ENCODE measurements at places on chromosomes 5 and 9.

- peak; percentile 47 for DNase-seq
These were observed 106.8 kb upstream of the NREP start for GRCh38 chr5:111863801-111864200.

GRCh38 chr9:112175796-112176315, 759 bp upstream of the SUSD1 start:
- DNase-seq, result no peak

DNA sequence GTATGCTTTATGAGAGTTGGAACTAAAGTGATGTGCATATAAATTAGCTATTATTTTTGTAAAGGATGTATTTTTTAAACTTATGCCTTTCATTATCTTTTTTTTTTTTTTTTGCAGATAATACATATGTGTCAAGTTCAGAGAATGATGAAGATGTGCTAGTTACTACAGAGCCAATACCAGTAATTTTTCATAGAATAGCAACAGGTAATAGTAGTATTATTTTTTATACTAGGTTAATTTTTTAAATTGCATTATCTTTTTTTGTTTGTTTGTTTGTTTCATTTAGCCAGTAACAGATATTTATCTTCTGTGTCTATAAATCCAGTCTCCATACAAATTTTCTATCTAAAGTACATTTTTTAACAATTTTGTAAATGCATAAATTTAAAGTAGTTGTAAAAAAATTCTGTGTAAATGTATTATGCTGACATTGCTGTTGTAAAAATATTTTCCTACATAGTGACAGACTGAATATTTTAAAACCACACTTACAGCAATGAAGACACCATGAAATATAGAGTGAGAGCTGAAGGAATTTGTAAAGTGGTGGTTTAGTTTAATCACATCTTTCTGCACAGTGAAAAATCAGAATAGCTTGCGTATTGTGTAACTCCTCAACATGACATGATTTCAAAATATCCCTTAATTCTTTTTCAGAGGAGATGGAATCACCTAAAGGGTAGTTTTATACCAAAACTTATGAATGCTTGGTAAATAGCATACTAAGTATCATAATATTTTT, 93.3 kb downstream of the PARP8 start:
- DNase-seq, result no peak

DNA sequence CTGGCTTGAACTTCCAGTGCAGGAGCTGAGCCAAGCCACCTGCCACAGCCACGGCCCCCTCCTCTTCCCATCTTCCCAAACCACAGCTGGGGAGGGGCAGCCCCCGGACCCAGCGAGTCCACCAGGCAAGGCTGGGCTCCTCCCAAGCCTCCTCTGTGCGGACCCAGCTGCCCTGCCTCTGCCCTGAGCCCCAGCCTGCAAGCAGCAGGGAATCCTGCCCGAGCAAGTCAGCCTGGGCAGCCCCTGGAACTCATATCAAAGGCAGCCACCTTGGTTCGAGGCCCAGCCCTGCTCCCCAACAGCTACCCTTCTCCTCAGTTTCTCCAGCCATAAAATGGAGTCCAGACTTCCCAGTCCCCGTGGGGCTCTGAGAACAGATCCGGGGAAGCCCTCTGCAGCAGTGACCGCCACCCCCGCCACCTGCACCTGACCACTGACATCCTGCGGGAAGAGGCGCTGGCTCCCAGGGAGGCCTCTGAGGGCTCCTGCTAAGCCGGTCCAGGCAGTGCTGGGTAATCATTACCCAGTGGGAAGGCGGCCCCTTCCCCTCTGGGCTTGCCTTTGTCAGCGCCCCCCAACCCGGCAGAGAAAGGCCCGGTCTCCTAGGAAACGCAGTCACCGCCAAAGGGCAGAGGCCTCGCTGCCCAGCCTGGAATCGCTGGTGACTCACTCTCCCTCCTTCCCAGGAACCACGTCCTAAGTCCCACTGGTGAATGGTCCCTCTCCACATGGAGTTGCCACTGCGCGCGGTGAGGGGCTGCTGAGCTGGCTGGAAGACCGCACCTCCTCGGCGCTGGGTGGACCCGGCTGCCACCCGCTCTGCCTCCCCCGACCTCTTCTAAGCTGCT, 1.5 kb downstream of the VAV2 start:
- peak; percentile 78 for DNase-seq

DNA sequence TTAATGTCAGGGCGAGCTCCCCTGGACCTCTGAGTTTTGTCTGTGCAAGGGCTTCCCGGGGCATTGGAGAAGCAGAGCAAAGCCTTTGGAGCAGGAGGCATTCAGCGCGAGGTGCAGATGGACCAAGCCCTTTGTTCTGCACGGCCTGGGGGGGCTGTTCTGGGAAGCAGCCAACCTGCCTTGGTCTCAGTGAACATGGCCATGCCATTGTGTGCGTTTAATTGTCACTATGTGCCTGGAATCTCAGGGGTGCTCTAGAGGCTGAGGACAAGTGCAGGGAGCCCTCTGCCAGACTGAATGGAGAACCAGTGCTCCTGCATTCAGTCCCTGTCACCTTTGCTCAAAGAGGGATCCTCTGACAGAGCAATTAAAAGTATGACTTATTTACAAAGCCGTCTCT, 329.4 kb downstream of the IRX1 start:
- no peak for DNase-seq

GRCh38 chr9:84068872-84069271, 88.3 kb downstream of the RMI1 start:
- no peak for DNase-seq

GRCh38 chr5:63145167-63145566, 566.5 kb downstream of the LRRC70 start:
- DNase-seq, result peak; percentile 14

- no peak for DNase-seq
These were observed 2.7 kb downstream of the S1PR3 start for GRCh38 chr9:88993871-88994460.

- no peak for DNase-seq
These were observed 142.8 kb downstream of the MAST4 start for GRCh38 chr5:66739021-66739420.

GRCh38 chr5:137705106-137705505, 30.8 kb downstream of the KLHL3 start:
- DNase-seq, result no peak

GRCh38 chr9:120014796-120015195, 565.2 kb downstream of the CDK5RAP2 start:
- DNase-seq, result no peak

DNA sequence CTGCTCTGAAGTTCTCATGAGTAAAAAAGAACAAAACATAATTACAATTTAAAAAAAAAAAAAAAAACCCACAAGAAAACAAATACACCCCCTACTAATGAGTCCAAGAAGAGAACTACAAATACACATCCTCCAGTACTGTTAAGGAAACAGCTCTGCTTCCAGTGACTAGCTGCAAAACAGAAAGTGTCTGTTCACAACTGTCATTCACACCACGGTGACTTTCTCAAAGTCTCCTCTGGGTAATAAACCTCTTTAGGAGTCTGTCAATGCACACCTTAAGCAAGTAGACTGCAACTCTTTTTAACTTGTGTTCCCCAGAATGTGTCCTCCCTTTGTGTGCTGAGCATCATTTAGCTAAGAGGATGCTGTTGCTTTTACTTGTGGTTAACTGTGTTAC, 6.2 kb downstream of the REEP5 start:
- DNase-seq, result no peak

GRCh38 chr9:10661994-10662393, 49.2 kb upstream of the PTPRD start:
- DNase-seq, result no peak

- no peak for DNase-seq
These were observed 118.9 kb downstream of the NXNL2 start for GRCh38 chr9:88653911-88654310.

- DNase-seq, result peak; percentile 87
These were observed at the start of gene TXN for GRCh38 chr9:110256380-110257096. TSS of gene TXN (minus strand) at chr9:110256507. CDS start at chr9:110256435, 72 bp downstream.

- DNase-seq, result no peak
These were observed 335.9 kb upstream of the ISL1 start for GRCh38 chr5:51047369-51047768.

GRCh38 chr5:29321591-29321990, 1871.9 kb upstream of the CDH6 start:
- DNase-seq, result no peak

DNA sequence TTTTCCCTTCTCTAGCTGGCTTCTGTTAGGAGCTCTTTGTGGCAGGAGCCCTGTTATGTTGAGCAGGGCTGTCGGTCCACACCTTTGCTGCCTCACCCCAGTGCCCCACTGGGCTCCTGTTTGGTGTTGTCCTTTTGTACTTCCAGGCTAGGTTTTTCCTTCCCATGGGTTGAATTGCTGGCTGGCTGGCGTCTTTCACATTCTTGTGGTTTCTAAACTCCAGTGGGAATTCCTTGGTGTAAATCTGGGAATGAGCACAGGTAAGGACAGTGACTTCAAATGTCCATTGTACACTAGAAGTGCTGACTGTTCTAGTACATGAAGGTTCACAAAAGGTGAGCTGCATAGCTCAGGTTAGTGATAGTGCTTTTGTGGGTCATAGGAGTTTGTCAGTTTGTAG, 30.4 kb downstream of the RASGRF2 start:
- peak; percentile 27 for DNase-seq

DNA sequence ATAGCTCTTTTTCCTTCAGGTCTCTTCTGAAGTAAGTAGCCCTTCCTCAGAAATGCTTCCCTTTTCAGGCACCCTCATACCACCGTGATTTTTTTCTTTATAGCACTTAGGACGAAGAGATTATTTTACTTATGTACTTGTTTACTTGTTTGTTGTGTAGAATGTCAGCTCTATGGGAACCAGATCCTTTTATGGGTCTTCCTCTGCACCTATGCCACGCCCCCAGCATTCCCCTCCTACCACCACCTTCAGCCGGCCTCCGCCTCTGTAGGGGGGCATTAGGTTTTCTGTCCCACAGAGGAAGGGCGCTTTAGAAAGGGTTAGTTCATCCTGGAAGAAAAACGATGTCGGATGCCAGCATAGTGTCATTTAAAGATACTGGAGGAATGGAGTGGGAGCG, 1.8 kb downstream of the CDKN2B-AS1 start:
- no peak for DNase-seq

DNA sequence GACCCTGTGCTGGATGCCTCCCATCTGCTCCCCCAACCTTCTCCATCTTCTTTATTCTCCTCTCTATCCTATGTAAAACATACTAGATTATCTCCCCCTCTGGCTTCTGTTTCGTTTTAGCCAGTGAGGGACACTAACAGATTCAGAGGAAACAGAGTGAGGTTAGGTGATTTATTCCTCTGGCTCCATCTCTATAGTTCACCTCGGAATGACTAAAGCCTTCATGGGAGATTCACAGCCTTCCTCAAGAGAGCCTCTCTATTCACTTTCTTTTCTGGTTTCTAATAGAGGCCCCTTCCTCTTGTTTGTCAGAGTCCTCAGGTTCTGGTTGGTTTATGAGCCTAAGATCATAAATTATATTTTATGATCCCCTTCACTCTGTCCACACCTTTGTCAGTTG, 633.1 kb upstream of the TYRP1 start:
- DNase-seq, result no peak

- DNase-seq, result no peak
These were observed 56.3 kb downstream of the CETN3 start for GRCh38 chr5:90353254-90353653.

DNA sequence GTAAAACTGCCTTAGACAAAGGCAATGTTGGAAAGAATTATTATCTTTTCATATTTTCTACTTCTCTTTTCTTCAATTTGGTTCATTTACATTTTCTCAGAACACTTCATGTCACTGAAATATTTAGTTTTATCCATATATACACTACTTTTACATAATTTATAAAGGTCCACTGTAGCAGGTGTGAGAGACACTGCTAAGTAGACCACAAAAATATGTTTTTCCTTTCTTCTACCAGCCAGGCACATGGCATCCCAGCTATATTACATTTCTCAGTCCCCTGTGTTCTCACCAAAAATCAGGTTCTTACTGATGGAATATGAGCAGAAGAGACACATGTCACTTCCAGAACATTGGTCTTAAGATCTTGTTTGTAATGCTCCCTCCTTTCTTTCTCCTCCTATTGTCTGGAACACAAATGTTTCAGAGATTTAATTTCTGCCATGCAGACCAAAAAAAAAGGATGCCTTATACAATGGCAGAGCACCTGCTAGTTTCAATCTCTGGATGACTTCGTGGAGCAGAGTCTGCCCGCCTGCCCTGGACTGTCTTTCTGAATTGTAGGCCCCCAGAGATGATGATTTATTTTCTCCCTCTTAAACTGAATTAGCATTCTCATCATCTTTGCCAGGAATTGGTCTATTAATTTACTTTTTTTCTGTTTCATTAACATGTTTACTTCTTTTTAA, 125.4 kb upstream of the ACOT12 start:
- DNase-seq, result no peak

- DNase-seq, result no peak
These were observed 52.3 kb upstream of the CNTLN start for GRCh38 chr9:17082343-17083064.

GRCh38 chr5:64147849-64148441, 17.7 kb upstream of the RNF180 start:
- peak; percentile 42 for DNase-seq

GRCh38 chr9:13481274-13481673, 201.8 kb upstream of the MPDZ start:
- DNase-seq, result no peak

- no peak for DNase-seq
These were observed 112.5 kb downstream of the MPDZ start for GRCh38 chr9:13166996-13167395.

- DNase-seq, result no peak
These were observed 4.1 kb upstream of the TOMM5 start for GRCh38 chr9:37596504-37596903.

- no peak for DNase-seq
These were observed 17.2 kb downstream of the TENT4A start for GRCh38 chr5:6730407-6730806.

- DNase-seq, result peak; percentile 46
These were observed 338.9 kb downstream of the EFNA5 start for GRCh38 chr5:107331882-107332281.

GRCh38 chr5:142587354-142587965, 98.4 kb downstream of the FGF1 start:
- peak; percentile 28 for DNase-seq

DNA sequence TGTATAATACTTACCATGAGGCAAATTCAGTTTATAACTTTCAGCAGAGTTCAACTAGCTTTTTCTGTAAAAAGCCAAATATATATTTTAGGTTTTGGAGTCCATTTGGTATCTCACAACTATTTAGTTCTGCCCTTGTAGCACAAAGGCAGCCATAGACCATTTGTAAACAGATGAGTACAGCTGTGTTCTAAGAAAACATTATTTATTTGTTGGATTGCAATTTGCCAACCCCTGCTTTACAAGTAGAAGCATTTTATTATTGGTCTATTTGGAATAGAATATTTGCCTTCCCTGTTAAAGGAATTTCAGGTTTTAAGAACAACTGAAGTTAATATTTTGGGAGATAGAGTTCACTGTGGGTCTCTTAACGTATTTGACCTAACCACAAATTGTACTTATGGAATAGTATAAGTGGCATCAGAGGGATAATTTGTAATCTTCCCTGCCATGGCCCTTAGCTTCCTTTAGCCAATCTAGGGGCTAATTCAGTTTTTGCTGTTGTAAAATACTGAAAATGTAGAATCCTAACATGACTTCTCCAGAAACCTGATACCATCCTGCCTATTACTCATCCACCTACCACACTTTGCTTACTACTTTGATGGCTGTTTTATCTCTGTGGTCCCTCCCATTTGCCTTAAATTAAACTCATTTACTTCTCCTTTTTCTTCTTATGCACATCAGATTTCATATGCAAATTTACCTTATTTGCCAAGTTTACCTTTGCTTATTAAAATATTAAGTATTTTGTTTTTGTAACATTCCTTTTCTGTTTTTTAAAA, 109.2 kb downstream of the DMXL1 start:
- DNase-seq, result peak; percentile 52

- no peak for DNase-seq
These were observed 2.9 kb downstream of the UBE2B start for GRCh38 chr5:134374232-134374631.
